ENCODE measurements at places on chromosomes 13 and 19.

GRCh38 chr13:23754997-23755396, 134.2 kb downstream of the MIPEP start:
- no peak for DNase-seq

DNA sequence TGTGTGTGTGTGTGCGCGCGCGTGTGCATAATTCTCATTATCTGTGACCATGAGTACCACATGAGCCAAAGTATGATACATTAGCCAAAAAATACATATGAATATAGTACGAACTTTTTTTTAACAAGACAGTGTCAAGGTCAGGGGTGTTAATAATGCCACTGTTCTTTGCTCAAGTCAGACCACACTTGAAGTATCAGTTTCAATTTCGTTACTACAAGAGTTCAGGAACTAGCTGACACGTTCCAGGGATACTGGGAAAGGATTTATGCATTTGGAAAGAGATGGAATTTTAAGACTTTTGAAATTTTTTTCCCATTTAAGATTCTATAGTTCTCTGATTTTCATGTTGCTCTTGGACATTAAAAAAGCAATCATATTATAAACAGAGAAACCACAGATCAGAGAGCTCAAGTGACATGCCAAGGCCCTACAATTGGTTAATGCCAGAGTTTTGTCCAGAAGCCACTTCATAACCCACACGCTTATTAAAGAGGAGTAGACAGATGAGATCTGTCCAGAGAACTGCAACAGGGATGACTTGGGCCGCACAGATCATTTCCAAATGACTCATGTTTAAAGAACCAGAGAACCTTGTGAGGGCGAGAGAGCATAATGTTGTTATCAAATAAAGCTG, 718.8 kb upstream of the SGCG start:
- DNase-seq: no peak

- DNase-seq: no peak
Observed at GRCh38 chr13:33224191-33224590, 61.4 kb downstream of the STARD13 start.

GRCh38 chr19:23391236-23391635, 4.0 kb downstream of the ZNF91 start:
- no peak for DNase-seq
